ENCODE measurements at places on chromosomes 5 and 9.

GRCh38 chr5:82419559-82420332 is 141.6 kb upstream of the RPS23 start:
- no peak for DNase-seq

DNA sequence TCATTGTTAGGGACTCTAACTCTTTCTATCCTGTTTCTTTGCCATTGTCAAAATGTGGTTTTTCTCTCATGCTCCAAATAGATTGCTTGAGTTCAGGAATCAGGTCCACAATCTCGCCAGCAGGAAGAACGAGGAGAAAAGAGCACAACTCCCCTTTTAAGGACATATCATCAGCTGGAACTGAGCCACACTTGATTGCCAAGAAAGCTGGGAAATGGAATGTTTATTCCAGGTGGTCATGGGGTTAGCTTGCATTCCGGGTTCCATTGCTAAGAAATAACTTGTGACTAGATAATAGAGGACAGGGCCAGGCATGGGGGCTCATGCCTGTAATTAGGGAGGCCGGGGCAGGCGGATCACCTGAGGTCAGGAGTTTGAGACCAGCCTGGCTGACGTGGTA is 32.4 kb upstream of the C9orf57 start:
- DNase-seq: no peak

DNA sequence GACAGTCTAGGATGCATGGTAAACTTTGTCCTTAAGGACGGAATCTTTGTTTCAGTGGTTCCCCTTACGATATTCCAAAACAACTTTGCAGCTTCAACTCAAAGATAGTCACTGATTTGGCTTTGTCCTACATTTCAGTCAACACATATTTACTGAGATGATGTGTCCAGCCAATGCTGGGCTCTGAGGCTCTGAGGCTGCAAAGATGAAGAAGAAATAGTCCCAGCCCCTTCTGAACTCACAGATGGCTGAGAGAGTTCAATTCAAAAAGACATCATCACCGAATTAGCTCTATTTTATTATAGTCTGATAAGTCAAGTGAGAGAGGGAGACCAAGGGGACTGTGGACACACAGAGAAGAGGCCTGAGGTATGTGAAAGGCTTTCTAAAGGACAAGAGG is 544.0 kb downstream of the ACTL7B start:
- DNase-seq: no peak

DNA sequence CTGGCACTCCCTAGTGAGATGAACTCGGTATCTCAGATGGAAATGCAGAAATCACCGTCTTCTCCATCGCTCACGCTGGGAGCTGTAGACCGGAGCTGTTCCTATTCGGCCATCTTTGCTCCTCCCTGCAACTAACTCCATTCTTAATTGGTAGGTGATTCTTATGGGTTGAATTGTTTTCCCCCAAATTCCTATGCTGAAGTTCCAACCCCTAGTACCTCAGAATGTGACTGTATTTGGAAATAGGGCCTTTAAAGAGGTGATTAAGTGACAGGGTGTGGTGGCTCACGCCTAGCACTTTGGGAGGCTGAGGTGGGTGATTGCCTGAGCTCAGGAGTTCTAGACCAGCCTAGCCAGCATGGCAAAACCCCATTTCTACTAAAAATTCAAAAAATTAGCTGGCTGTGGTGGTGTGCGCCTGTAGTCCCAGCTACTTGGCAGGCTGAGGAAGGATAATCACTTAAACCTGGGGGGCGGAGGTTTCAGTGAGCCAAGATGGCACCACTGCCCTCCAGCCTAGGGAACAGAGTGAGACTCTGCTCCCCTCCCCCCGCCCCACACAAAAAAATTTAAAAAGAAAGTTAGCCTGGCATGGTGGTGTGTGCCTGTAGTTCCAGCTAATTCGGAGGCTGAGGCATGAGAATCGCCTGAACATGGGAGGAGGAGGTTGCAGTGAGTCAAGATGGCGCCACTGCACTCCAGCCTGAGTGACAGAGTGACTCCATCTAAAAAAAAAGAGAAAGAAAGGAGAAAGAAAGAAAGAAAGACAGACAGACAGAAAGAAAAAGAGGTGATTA is 25.2 kb upstream of the FOCAD start:
- DNase-seq: no peak

DNA sequence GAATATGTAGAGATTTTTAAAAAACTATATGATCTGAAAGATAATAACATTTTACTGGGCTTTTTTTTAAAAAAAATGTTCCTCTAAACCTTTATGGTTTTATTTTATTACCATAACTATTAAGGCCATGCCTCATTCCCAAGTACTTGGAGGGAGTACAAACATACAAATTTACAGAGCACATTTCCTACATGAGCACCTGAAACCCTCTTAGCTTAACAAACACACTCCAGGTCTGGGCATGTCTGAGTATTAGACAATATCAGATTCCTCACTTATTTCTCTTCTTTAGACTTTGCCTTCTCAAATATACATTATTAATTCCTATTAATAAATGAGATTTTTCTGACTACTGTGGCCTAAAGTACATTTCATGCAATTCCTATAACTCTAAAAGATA is 319.2 kb downstream of the SLCO4C1 start:
- DNase-seq: no peak

DNA sequence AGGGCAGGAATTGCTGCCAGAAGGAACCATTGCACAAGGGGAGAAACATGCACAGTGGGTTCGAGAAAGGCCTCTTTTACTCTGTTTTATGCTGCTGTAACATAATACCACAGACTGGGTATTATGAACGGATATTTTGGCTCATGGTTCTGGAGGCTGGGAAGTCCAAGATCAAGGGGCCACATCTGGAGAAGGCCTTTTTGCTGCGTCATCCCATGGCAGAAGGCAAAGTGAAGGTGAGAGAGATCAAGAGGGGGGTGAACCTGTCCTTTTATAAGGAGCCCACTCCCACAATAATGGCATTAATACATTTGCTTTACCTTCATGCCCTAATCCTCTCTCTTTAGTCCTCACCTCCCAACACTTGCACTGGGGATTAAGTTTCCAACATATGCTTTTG is 136.9 kb upstream of the ALDH1B1 start:
- DNase-seq: no peak

GRCh38 chr9:29778281-29778849 is 2205.1 kb upstream of the C9orf72 start:
- DNase-seq: no peak

DNA sequence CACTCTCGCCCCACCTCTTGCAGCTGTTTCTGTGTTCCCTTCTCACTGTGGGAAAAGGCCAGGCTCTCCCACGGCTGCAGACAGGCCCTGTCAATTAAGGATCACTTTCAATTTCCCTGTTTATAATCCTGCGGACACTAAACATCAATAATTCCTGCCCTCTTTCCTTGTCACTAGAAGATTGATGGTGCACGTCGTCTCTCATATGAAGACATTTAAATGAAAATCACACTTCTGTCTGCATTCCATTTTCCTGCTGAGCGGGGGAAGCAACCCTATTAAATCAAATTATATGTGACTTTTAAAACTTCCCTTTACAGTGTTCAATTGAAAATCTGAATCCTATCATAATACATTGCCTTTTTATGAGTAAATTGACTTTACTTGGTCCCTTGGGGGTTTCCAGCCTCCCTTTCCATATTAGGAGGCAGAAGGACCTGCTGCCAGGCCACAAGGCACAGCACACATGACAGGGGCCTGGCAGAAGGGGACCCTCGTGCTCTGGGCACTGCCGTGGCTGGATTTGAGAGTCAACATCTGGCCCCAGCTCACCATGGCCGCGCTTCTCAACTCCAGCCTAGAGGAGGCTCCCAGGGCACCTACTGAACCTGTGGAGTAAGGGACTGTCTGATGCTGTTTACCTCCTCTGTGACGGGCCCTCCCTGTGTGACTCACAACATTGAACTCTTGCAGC is 311.0 kb upstream of the IRX4 start:
- DNase-seq: no peak

- no peak for DNase-seq
Observed at GRCh38 chr9:28073270-28073669, 500.0 kb upstream of the C9orf72 start.

- no peak for DNase-seq
Observed at GRCh38 chr9:97487107-97487506, 14.4 kb upstream of the TMOD1 start.

- no peak for DNase-seq
Observed at GRCh38 chr5:156402387-156402921, 75.5 kb downstream of the SGCD start.

- DNase-seq: no peak
Observed at GRCh38 chr5:21573416-21574314, 1279.5 kb downstream of the CDH12 start.

GRCh38 chr5:147051193-147051592 is 172.6 kb upstream of the PPP2R2B start:
- no peak for DNase-seq

- DNase-seq: no peak
Observed at GRCh38 chr9:9893837-9894236, 719.0 kb downstream of the PTPRD start.

DNA sequence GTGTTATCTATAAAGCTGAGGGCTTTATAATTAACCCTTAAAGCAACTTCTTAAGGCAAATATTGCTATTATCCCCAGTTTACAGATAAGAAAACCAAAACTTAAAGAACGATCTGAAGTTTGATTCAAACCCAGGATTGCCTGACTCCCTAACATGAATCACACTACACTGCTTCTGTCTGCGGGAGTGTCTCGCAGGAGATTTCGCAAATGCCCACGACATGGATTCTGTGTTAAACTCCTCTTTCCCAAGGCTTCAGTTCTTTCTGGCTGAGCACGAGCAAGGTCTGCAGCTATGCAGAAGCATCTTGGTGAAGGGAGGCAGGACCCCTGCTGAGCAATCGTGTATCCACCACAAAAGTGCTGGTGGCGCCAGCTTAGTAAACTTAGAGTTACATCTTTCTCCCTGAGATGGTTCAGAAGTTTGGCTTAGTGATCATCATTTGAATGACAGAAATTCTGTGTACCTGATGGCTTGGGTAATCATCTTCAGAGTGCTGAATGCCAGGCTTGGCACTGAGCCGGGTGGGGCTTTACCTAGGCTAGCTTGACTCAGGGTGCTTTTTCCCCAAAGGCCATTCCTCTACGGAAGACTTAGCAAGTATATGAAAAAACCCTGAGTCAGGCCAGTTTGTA is 81.4 kb upstream of the PIK3R1 start:
- no peak for DNase-seq

- no peak for DNase-seq
Observed at GRCh38 chr5:146717951-146718350, 160.6 kb downstream of the PPP2R2B start.

DNA sequence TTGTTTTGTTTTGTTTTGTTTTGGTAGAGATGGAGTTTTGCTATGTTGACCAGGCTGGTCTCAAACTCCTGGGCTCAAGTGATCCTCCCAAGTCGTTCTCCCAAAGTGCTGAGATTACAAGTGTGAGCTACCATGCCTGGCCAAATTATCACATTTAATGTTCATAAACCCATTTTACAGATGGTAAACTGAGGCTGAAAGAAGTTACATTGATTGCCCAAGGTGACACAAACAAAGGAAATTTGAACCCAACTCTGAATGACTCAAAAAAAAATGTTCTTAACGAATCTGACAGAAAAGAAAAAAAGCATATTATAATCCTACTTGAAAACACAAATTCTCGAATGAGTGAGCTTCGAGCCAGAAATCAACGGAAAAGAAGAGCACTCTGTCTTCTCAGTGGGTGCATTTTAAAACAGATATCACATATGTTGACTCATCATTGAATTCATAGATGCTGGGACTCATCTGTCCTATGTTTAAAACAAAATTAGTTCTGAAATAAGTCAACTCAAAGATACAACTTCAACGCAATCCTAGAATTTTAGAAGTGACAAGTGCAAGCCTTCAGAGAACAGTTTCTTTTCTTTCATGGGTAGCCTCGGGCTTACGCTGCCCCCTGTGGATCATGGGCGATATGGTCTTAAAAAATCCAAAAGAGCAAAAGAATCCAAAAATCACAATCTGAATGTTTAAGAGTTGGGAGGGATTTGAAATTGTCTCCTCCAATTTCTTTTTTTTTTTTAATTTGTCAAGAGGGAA is 28.4 kb downstream of the TIMD4 start:
- no peak for DNase-seq

DNA sequence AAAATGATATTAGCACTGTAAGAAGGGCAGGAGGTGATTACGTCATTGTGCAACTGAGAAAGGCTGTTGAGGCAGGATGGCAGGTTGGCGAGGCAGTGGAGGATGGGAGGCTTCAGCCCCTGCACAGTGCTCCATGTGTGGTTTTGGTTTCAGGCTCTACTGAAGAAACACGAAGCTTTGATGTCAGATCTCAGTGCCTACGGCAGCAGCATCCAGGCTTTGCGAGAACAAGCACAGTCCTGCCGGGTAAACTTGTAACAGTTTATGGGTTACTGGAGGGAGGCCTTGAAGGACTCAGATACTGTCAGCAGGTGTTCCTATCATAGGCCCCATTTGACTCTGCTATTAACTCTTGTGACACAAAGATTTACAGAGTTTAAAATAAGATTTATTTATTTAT is 35.1 kb downstream of the SPTAN1 start:
- DNase-seq: no peak

- no peak for DNase-seq
Observed at GRCh38 chr5:171272996-171273970, 35.8 kb upstream of the TLX3 start.

- DNase-seq: no peak
Observed at GRCh38 chr9:80012557-80013330, 441.0 kb downstream of the TLE4 start.

DNA sequence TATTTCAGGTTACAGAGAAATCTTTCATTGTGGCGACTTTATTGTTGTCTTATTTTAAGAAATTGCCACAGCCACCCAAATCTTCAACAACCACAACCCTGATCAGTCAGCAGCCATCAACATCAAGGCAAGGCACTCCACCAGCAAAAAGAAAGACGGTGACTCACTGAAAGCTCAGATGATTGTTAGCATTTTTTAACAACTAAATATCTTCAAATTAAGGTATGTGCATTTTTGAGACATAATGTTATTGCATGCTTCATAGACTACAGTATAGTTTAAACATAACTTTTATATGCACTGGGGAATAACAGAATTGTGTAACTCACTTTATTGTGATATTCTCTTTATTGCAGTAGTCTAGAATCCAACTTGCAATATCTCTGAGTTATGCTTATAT is 263.4 kb downstream of the TMEM232 start:
- DNase-seq: no peak

- peak; percentile 50 for DNase-seq
Observed at GRCh38 chr9:34591248-34591916, 1.9 kb upstream of the CNTFR start.

- no peak for DNase-seq
Observed at GRCh38 chr5:137838976-137839375, 28.7 kb upstream of the MYOT start.

GRCh38 chr5:95731571-95732554 is 727 bp downstream of the RHOBTB3 start:
- no peak for DNase-seq

DNA sequence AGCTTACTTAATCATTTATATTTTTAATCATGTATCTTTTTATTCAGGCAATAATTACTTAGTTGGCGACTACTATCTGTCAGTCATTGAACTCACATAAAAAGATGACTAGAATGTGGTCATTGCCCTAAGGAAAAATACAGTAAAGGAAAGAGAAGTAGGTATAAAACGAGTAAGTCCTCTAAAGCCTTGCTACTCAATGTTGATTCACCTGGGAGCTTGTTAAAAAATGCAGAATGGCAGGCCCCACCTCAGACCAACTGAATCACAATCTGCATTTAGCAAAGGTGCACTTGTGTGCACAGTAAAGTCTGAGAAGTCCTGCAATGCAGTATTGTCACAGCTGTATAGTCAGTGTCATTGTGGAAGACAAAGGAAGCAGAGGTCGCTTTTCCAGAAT is 592.4 kb downstream of the CSNK1G3 start:
- no peak for DNase-seq

GRCh38 chr9:74521009-74521408 is 23.9 kb downstream of the RORB start:
- DNase-seq: no peak

Measured in stimulated activated CD8-positive, alpha-beta memory T cell treated with anti-CD3 and anti-CD28 coated beads, Interleukin-15, amount 100 ng/mL, for 4 hours (primary cell).